Type B pancreatic cell (in vitro differentiated cells): ENCODE measurements at places on chromosomes 2 and 18.
A peak's percentile ranks its signal among the peaks of the same experiment; 100 is the strongest.

- H3K36me3 ChIP-seq, result no peaks in the 10 kb centered on the region
- no peaks in the 10 kb centered on the region for H3K4me1 ChIP-seq
- H3K27me3 ChIP-seq, result no peaks in the 10 kb centered on the region
- DNase-seq, result no peak
- H3K27ac ChIP-seq, result no peak overlapping the region
- H3K4me3 ChIP-seq, result no peak overlapping the region
Measured at GRCh38 chr18:34787931-34788532, 77.9 kb downstream of the DTNA start.

- no peaks in the 10 kb centered on the region for H3K36me3 ChIP-seq
- no peak overlapping the region for H3K27ac ChIP-seq
- H3K4me3 ChIP-seq, result no peak overlapping the region
- H3K4me1 ChIP-seq, result peaks cover 26% of the 10 kb centered on the region
- no peak for DNase-seq
- no peaks in the 10 kb centered on the region for H3K27me3 ChIP-seq
Measured at GRCh38 chr2:20048488-20049448, 2.7 kb downstream of the LAPTM4A start.

DNA sequence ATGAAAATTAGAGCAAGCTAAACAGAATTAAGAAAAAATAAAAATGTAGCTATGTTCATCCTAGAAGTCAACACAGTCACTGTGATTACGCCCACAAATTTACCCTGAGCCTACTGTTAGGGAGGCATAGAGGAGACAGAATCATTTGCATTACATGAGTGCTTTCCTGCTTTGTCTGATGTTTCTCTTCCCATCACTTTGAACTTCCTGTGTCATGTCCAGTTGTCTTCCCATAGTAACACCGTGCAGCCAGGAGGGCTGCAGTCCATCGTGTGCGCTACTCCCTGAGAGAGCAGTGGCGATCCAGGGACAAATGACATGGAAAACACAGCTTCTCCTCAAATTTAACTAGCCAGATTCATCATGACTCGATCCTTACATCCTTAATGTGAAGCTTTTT, 149.8 kb upstream of the DAPL1 start:
- no peak overlapping the region for H3K27ac ChIP-seq
- H3K27me3 ChIP-seq, result no peaks in the 10 kb centered on the region
- H3K36me3 ChIP-seq, result peaks cover 23% of the 10 kb centered on the region
- peaks cover 23% of the 10 kb centered on the region for H3K4me1 ChIP-seq
- H3K4me3 ChIP-seq, result no peak overlapping the region
- DNase-seq, result no peak

DNA sequence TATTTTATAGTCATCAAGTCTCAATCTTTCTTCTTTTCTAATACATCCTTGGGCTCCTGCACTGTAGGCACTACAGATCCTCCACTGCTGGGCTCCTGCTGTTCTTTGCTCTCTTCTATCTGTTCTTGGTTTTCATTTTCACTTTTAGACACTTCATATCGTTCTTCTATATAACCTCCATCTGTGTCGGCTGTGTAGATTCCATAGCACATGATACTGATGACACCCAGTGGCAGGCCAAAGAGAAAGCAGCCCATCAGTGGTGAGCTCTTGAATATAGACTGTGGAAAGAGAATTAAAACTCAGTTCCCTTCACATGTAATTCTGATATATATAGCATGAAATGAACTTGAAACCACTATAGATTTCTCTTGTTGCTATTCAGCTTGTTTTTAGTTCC, 38.0 kb downstream of the TMX3 start:
- H3K4me3 ChIP-seq, result no peak overlapping the region
- no peaks in the 10 kb centered on the region for H3K4me1 ChIP-seq
- no peaks in the 10 kb centered on the region for H3K27me3 ChIP-seq
- H3K27ac ChIP-seq, result no peak overlapping the region
- H3K36me3 ChIP-seq, result peaks cover 32% of the 10 kb centered on the region

- H3K4me3 ChIP-seq, result peak overlapping the region; percentile 73
- no peak for DNase-seq
- H3K36me3 ChIP-seq, result peaks cover 37% of the 10 kb centered on the region
Measured at GRCh38 chr2:66509326-66509811, 74.4 kb downstream of the MEIS1 start.

DNA sequence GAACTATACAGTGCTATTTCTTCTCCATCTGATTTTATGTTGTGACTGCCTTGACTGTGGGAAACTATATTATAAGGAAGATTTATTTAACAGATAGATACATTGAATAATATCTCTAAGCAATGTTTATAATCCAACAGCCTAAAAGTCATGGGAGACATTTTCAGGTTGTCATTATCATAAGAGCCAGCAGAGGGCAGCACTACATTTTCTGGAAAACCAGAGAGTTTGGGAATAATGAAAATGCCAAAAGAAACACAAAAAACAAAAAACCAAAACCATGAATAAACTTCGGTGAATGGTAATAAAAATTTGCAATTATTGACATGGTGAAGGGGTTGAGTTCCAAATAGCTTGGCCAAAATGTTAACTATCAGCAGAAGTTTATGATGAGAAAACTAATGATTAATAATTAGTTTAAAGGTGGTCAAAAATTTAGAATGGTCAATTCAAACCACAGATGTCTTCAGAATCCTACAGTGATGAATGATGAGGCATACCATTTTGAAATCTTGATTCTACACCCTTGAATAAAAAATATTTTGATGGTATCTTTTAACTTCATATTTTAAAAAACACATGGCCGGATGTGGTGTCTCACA, 4.7 kb downstream of the EEF1B2 start:
- H3K4me3 ChIP-seq, result peak overlapping the region; percentile 2
- peaks cover 36% of the 10 kb centered on the region for H3K36me3 ChIP-seq
- H3K27me3 ChIP-seq, result no peaks in the 10 kb centered on the region
- H3K4me1 ChIP-seq, result peaks cover 27% of the 10 kb centered on the region
- DNase-seq, result no peak

GRCh38 chr2:24262421-24262970, 87.6 kb downstream of the FAM228A start:
- no peaks in the 10 kb centered on the region for H3K27me3 ChIP-seq
- peaks cover 5% of the 10 kb centered on the region for H3K36me3 ChIP-seq
- DNase-seq, result no peak
- no peak overlapping the region for H3K27ac ChIP-seq
- H3K4me1 ChIP-seq, result peaks cover 5% of the 10 kb centered on the region
